ENCODE measurements at places on chromosomes 1 and 21.
A peak's percentile ranks its signal among the peaks of the same experiment; 100 is the strongest.

- no peak for DNase-seq
Measured at GRCh38 chr1:4627353-4627752, 27.1 kb upstream of the AJAP1 start.

- DNase-seq, result no peak
Measured at GRCh38 chr1:171501305-171502024, 16.1 kb downstream of the PRRC2C start.

GRCh38 chr1:226002667-226003501 lies 3.7 kb upstream of the SDE2 start:
- DNase-seq, result peak; percentile 77

DNA sequence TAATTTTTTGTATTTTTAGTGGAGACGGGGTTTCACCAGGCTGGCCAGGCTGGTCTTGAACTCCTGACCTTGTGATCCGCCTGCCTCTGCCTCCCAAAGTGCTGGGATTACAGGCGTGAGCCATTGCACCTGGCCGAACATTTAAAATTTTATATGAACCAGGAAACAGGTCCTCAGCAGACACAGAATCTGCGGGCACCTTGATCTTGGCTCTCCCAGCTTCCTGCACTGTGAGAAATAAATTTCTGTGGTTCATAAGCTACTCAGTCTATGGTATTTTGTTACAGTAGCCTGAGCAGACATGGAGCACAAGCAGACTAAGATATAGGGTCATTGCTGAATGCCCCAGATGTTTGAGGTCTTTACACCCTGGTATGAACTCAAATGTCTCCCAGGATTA lies 23.6 kb upstream of the CTH start:
- no peak for DNase-seq

DNA sequence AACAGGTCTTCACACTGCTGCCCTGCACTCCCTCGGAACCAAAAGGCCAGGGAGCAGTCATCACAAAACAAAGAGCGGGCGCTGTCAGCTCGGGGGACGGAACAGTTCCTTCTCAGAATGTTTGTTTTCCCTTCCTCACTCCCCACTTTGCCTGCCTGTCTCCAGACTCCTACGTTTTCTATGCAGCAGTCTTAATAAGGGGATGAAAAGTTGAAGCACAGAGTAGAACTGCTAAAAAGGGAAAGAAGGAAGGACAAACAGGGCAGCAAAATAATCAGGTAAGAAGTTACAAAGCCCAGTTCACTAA lies 738 bp upstream of the GPR161 start:
- DNase-seq, result no peak

DNA sequence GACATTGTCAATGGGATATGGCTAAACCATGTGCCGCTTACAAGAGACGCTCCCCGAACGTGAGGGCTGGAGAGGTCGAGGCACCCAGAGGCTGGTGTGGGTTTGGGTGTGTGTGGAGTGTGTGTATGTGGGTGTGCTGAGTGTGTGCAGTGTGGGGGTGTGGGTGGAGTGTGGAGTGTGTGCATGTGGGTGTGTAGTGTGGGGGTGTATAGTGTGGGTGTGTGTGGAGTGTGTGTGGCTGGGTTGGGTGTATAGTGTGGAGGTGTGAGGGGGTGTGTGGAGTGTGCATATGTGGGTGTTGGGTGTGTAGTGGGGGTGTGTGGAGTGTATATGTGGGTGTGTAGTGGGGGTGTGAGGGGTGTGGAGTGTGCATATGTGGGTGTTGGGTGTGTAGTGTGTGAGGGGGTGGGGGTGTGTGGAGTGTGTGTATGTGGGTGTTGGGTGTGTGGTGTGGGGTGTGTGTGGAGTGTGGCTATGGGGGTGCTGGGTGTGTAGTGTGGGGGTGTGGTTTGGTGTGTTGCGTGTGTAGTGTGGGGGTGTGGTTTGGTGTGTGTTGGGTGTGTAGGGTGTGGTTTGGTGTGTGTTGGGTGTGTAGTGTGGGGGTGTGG lies 42.2 kb downstream of the SLC19A1 start:
- no peak for DNase-seq

- DNase-seq, result no peak
Measured at GRCh38 chr1:58430421-58431275, 115.9 kb downstream of the OMA1 start.

DNA sequence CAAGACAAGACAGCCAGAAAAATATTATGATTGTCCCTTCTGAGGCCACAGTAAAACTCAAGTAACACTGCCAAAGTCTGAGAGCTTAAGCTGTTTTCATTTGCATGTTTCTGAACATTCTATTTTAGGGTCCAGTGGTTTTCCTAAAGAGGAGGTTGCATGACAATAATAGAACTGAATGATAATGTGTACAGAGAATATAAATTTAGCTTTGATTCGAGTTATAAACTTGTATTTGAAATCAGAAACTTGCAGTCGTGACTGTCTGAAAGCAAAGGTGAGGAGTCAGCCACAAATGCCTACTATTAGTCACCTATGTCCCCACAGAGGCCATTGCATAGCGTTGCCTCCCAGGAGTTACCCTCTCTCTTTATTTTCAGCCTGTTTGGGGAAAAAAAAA lies 363.1 kb upstream of the ADGRL2 start:
- no peak for DNase-seq

- DNase-seq, result peak; percentile 60
Measured at GRCh38 chr1:26961826-26962225, 1.6 kb upstream of the KDF1 start.

Measured in DMS53 (cell line).